ENCODE measurements at places on chromosomes 16 and 17. TPM values are rescaled to one million over a fixed set of nuclear protein-coding genes. Genes with fewer than 3 reads are reported as not detected.

The IRX3 gene
- 0.74 TPM for total RNA-seq

DNA sequence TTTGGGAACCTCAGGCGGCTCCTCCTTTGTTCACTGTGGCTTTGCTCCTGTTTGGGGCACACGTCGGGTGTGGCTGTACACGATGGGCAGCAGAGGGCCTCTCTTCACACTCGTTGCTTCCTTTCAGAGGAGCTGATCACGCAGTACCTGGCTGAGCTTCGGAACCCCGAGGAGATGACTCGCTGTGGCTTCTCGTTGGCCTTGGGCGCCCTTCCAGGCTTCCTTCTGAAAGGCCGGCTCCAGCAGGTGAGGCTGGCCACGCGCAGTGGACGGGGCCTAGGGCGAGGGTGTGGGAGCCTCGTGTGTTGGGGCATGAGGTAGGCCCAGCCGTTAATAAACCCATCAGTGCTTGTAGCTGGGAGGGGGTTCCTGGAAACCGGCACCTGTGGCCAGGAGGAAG lies 85.0 kb upstream of the ZNF750 start:
- H3K4me3 ChIP-seq: no peak overlapping the region
- H3K27ac ChIP-seq: no peak overlapping the region
- peaks cover 44% of the 10 kb centered on the region for H3K36me3 ChIP-seq
- no peaks in the 10 kb centered on the region for H3K27me3 ChIP-seq
- DNase-seq: no peak

DNA sequence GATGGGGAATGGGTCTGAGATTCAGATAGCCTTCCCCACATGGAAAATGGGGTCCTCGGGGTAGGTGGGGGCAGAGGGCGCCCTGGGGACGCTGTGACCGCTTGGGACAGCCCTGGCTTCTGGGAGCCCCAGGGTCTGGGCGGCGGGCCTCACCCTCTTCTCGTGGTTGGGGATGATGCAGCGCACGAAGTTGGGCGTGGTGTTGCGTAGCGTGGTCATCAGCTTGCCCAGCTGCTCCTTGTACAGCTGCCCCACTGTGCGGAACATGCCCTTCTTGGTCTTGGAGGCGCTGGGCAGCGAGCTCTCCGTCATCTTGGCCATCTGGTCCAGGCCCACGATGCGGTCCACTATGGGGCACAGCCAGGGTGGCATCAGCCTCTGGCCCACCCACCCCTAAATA lies 99.9 kb downstream of the NDE1 start:
- no peaks in the 10 kb centered on the region for H3K27me3 ChIP-seq
- no peak overlapping the region for H3K4me3 ChIP-seq
- H3K36me3 ChIP-seq: no peaks in the 10 kb centered on the region
- no peak overlapping the region for H3K27ac ChIP-seq
- H3K4me1 ChIP-seq: no peaks in the 10 kb centered on the region

DNA sequence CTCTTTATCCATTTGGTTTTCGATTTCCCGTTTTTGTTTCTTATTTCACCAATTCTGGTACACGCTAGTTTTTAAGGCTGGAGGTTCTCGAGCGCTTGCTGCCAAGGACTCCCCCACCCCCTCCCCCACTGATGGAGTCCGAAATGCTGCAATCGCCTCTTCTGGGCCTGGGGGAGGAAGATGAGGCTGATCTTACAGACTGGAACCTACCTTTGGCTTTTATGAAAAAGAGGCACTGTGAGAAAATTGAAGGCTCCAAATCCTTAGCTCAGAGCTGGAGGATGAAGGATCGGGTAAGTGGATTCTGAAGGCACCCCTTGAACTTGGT lies 825 bp downstream of the RPTOR start:
- H3K27me3 ChIP-seq: no peaks in the 10 kb centered on the region
- peak overlapping the region; percentile 94 for H3K27ac ChIP-seq
- DNase-seq: no peak
- peak overlapping the region; percentile 93 for H3K4me3 ChIP-seq
- H3K4me1 ChIP-seq: peaks cover 25% of the 10 kb centered on the region

DNA sequence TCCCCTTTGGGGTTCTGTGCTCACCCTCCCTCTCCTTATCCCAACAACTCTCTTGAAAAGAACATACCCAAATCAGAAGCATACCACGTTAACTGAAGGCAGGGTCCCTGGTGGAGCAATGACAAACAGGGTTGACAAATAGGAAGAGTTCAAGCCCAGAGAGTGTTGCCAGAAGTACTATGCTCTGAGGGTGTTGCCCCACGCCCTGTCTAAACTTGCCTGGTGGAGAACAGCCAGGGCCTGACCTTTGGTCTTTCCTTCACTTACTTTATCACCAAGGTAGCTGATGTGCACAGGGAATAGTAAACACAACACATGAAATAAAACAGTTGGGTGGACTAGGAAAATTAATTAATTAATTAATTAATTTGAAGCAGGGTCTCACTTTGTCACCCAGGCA lies 23.3 kb downstream of the ZNF75A start:
- DNase-seq: no peak
- H3K36me3 ChIP-seq: no peaks in the 10 kb centered on the region
- no peaks in the 10 kb centered on the region for H3K4me1 ChIP-seq
- no peaks in the 10 kb centered on the region for H3K27me3 ChIP-seq

The CA4 gene
- not detected for total RNA-seq

The TMEM106A gene
- total RNA-seq: 18.5 TPM

Measured in activated T-helper 2 cell treated with anti-CD3 and anti-CD28 coated beads, Interferon-gamma antibody, Interleukin-2, Interleukin-4, amounts not matched to agents 10 μg/mL and 5 μg/mL and 100 μg/mL, durations not matched to agents 14 hours and 24 hours and 36 hours (primary cell).